Urinary bladder (tissue), 4 donors: ENCODE measurements at places on chromosomes 12 and 14. TPM values are rescaled to one million over a fixed set of nuclear protein-coding genes. Genes with fewer than 3 reads are reported as not detected.

- no peak for DNase-seq
These were observed 1.1 kb upstream of the UBC start for GRCh38 chr12:124915239-124916236.

DNA sequence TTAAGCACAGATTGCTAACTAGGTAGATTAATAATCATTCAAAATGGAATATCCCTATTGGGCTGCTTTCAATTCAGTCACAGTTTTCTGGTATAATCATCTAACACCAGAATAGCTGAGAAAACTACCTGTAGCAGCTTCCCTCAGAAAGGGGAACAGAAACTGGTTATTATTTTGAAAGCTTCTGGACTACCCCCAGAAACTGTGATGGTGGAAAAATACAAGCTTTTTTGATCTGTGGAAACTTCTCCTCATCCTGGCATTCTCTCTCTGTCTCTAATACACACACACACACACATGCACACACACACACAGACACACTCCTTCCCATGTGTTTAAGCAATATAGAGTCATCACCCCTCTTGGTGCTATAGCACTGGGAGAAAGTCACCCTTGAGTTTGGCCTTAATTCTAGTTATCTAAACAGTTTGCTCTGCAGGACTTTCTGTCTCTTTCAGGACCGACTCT lies 251.5 kb upstream of the LMO3 start:
- DNase-seq: no peak

- DNase-seq: no peak
These were observed 95.5 kb upstream of the TMPO start for GRCh38 chr12:98419795-98420404.

DNA sequence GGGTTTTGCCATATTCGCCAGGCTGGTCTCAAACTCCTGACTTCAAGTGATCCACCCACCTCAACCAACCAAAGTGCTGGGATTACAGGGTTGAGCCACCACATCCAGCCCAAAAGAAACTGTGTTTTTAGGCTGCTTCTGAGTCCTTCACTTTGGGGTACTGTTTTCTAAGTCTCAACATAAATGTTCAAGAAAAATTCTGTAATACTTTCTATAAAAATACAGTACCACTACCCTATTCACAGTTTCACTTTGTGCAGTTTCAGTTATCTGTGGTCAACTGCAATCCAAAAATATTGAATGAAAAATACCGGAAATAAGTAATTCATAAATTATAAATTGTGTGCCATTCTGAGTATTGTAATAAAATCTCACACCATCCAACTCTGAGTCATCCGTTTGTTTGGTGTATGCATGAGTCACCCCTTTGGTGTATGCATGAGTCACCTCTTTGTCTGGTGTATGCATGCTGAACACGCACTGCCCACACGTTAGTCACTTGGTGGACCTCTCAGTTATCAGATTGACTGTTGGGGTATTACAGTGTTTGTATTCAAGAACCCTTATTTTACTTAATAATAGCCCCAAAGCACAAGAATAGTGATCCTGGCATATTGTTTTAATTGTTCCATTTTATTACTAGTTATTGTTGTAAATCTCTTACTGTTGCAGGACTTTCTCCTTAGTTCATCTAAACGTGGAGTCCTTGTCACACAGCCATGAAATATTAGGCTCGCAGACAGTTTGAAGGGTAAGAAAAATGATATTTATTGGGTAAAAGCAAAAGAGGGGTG lies 190.2 kb downstream of the FSCB start:
- no peak for DNase-seq

GRCh38 chr14:96071561-96071960 lies 32.4 kb downstream of the C14orf132 start:
- no peak for DNase-seq

GRCh38 chr12:100168562-100168961 lies 25.9 kb upstream of the BLTP3B start:
- no peak for DNase-seq

GRCh38 chr14:94008234-94008633 lies 11.1 kb downstream of the CCDC197 start:
- no peak for DNase-seq

DNA sequence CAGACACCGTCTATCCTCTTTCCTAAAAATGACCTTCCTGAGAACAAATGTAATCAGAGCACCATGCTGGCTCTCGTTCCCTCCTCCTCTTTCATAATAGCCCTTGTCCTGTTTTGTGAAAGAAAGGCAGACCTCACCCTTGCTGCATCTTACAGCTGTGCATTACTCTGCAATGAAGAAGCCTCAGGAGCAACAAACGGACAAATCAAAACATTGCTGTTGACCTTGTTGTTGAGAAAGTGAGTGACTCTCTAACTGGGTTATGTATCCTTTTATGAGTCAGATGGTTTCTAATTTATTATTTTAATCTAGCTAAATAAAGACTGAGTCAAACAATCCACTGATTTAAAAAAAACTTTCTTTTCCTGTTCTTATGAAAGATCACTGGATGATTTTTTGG lies 180.9 kb downstream of the RPS29 start:
- no peak for DNase-seq

GRCh38 chr12:9919443-9919842 lies 12.7 kb downstream of the CLEC2A start:
- DNase-seq: no peak

DNA sequence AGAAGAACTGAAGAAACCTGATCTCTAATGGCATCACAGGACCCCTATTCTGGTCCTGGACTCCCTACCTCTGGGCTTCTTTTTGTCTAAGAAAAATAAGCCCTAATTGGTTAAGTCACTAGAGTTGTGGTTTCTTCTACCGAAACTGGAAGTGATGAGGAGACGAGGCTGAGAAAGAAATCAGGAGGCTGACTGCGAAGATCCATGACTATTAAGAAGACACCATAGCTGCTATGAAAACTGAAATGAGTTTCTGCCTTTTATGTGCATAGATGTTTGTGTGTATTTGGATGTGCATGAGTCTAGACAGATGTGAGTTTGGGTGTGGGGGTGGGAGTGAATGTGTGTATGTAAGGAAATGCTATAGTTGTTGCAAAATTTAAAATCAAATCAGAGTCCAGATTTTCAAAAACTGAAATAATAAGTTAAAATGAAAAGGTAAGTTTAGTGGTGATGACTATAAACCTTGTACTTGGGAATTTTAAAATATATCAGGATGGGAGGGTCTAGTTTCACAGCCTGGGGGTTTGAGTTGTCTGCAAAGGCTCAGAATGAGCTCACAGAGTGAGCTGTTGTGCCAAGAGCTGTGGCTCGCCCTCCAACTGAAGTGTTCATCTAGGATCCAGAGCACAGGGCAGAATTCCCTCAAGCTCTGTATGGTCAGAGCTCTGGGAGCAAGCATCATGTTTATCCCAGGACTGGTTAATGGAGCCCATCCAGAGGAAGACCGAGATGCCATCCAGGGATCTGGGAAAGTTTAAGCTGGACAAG lies 94.9 kb downstream of the VCPKMT start:
- DNase-seq: no peak

DNA sequence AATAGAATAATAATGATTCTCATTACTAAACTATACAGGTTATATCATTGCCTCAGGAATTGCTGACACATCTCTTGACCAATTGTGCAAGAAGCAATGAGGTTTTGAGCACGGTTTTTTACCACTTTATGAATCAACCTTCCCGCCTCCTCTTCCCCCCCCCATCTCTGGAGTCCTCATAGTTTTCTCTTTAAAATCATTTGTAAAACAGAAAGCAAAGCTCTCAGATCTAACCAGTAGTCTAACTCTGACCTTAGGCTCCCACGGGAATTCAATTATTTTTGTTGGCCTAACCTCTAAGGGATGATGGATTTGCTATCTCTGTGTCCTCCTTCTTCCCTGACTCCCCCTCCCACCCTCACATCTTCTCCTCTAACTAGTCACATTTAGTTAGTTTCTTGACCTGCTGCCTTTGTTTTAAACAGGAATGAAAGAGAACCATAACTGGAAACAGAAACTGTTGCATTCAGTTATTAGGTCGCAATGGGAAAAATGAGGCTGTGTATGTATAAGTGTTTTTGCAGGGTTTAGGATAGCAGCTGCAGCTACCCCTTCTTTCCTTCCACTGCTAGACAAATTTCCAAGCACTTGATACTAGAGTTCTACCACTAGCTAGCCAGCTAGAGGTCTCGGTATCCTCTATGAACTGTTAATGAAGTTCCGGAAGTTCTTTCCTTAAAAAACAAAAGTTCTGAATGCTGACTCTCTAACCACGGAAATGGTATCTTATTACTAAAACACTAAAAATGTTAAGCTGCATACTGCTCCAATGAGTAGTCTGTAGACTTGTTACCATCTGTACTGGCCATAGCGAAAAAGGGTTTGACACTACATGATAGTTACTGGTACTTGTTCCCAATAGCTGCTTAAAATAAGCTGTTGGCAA lies 65.4 kb downstream of the TAOK3 start:
- no peak for DNase-seq

- peak; percentile 31 for DNase-seq
These were observed 41.6 kb downstream of the UBE3B start for GRCh38 chr12:109518820-109519665.

DNA sequence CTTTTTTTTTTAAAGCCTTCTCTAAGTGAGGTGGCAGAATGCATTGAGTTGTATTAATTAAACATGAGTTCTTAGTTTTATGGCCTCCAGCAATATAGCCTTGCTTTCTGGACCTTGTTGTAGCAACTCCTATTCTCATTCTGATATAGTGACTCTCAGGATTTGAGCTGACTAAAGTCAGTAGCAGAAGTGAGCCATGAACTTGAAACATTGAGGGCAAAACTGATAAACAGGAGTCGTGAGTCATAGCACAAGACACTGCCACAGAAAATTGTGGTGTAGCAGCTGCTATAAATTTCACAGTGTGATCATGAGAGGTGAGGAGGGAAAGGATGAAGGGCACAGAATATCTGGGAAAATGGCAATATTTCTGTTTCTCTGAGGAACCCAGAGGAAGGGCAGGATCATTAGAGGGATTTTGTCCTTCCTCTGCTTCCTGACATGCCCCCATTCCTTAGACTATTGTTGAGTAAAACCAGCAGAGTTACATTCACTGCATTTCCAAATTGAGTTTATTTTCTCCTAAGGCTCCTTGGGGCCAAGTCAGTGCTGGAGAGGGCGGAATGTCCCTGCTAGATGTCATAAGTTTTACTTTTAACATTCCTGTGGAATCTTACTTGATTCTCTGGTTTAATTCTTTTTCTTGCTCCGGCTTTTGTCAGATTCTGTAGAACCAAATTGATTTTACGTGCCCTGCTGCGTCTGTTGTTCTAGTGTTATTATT lies 7.5 kb downstream of the KLRG1 start:
- no peak for DNase-seq

DNA sequence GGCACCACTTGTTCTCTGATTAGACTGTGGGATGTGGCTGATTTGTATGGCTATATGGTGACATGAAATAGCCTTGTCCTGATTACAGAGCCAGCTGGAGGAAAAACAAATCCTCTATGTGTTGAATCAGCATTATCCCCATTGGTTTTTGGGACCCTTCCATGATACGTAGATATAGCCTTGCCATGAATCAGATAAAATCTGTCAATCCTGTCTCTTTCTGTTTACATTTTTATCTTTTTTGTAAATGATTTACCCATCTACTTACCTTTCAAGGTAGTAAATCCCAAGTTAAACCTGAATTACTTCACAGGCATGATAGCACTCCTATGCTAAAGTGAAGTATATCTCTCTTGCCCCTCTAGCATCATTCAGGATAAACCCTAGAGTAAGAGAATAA lies 789.3 kb downstream of the TMTC2 start:
- DNase-seq: no peak

GRCh38 chr14:94288610-94289465 lies 4.2 kb downstream of the SERPINA10 start:
- no peak for DNase-seq

GRCh38 chr12:63982604-63983295 lies 138.2 kb downstream of the SRGAP1 start:
- no peak for DNase-seq

DNA sequence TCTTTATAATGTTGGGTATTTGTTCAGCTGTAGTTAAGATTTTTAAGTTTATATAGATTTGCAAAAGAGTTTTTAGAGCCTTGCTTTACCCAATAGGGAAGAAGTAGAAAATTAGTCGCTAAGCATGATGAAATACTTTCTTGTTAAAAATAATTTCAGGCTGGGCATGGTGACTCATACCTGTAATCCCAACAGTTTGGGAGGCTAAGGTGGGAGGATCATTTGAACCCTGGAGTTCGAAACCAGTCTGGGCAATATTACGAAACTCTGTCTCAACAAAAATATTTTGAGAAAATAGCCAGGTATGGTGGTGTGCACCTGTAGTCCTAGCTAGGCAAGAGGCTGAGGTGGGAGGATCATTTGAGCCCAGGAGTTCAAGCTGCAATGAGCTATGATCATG lies 18.7 kb upstream of the SCFD1 start:
- DNase-seq: no peak

DNA sequence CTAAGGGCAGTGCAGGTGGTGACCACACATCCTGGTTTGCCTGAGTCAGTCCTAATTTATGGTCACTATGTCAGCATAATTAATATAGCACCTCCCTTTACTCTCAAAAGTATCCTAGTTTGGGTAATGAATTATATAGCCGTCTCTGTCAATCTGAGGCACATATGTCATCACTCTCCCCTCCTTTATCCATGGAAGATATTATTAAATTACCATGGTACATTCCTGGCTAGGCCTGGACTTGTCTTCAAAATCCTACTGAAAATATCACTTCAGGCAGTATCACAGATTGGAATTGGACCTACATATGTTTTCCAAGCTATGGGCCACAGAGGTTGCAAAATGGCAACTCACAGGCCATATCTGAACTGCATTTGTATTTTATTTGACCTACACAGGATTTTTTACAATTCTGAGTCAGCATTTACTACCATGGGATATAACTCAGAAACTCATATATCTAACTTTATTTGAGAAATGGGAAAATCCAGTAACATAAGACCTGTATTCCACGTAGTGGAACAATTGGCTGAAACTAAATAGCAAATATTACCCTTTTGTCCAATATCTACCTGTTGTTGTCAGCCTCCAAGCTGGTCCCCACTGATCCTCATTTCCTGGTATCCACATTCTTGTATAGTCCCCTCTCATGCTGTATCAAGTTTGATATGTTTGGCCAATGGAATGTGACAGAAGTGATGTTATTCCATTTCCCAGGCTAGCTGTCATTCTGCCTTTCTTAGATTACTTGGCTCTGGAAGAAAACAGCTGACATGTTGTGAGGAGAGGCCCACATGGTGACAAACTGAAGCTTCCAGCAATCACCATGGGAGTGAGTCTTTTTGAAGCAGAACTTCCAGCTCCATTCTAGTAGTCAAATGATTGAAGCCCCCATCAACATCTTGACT lies 102.5 kb upstream of the MDM1 start:
- DNase-seq: no peak

The OAS3 gene
- polyA plus RNA-seq: 9.6 TPM

The SOAT2 gene
- polyA plus RNA-seq: 0.30 TPM

The CELA1 gene
- polyA plus RNA-seq: not detected

The TNFAIP2 gene
- 169 TPM for polyA plus RNA-seq
